ENCODE measurements at places on chromosomes 2 and 18. TPM values are rescaled to one million over a fixed set of nuclear protein-coding genes. Genes with fewer than 3 reads are reported as not detected.

The BABAM2 gene
- total RNA-seq = 41.0 TPM

The BMP10 gene
- not detected for total RNA-seq

The SLC38A11 gene
- total RNA-seq = 0.19 TPM

The L3MBTL4 gene
- 8.2 TPM for total RNA-seq

The RAPGEF4 gene
- total RNA-seq = 15.4 TPM

The MTX2 gene
- 12.1 TPM for total RNA-seq

The MEP1B gene
- 0.32 TPM for total RNA-seq

The KCNIP3 gene
- 37.4 TPM for total RNA-seq

The TMEM198 gene
- 6.2 TPM for total RNA-seq

The KIDINS220 gene
- total RNA-seq = 59.5 TPM

The RUFY4 gene
- 0.60 TPM for total RNA-seq

The FTCDNL1 gene
- total RNA-seq = 3.2 TPM

The ERMN gene
- 0.50 TPM for total RNA-seq

The METTL5 gene
- total RNA-seq = 27.4 TPM

The C2orf80 gene
- total RNA-seq = not detected

The CCL20 gene
- not detected for total RNA-seq

The LCT gene
- total RNA-seq = not detected

The MYOM1 gene
- 2.6 TPM for total RNA-seq

The IL1F10 gene
- not detected for total RNA-seq

The ZNF396 gene
- total RNA-seq = 2.2 TPM

The APLF gene
- total RNA-seq = 6.0 TPM

The HTR2B gene
- 0.37 TPM for total RNA-seq

The DPP4 gene
- total RNA-seq = 105 TPM

The TNS1 gene
- total RNA-seq = 453 TPM

The AGFG1 gene
- 233 TPM for total RNA-seq

The SCYGR6 gene
- total RNA-seq = not detected

The GALR1 gene
- total RNA-seq = not detected

The ADRA2B gene
- 9.8 TPM for total RNA-seq

The TTR gene
- not detected for total RNA-seq

The CFAP65 gene
- total RNA-seq = not detected

The SERPINB13 gene
- not detected for total RNA-seq

The DOK6 gene
- total RNA-seq = 0.96 TPM

The HRH4 gene
- 0.84 TPM for total RNA-seq

The APCDD1 gene
- total RNA-seq = 252 TPM

The CAPN14 gene
- not detected for total RNA-seq

The ARID5A gene
- total RNA-seq = 79.7 TPM

The SLC4A3 gene
- total RNA-seq = 10.2 TPM

The STPG4 gene
- 1.2 TPM for total RNA-seq

The MPPE1 gene
- 30.3 TPM for total RNA-seq

The REG1B gene
- not detected for total RNA-seq

The DSG1 gene
- not detected for total RNA-seq

The IL37 gene
- total RNA-seq = not detected

The TIMM21 gene
- total RNA-seq = 33.9 TPM

The FBXO48 gene
- 0.95 TPM for total RNA-seq

The CPO gene
- 0.69 TPM for total RNA-seq

The CFC1 gene
- total RNA-seq = 0.50 TPM

The TMEM37 gene
- 27.8 TPM for total RNA-seq

The DTYMK gene
- total RNA-seq = 31.7 TPM

The RNF144A gene
- total RNA-seq = 13.7 TPM

The IMPA2 gene
- total RNA-seq = 30.1 TPM

The CCDC68 gene
- 8.0 TPM for total RNA-seq

The POTEI gene
- not detected for total RNA-seq

The ACKR3 gene
- total RNA-seq = 76.3 TPM

The DHRS9 gene
- total RNA-seq = 3.0 TPM

The ANKRD29 gene
- total RNA-seq = 8.3 TPM

The EDAR gene
- not detected for total RNA-seq

The MAP4K3 gene
- 61.1 TPM for total RNA-seq

The LHCGR gene
- not detected for total RNA-seq

All from omental fat pad (tissue), 4 donors.